ENCODE measurements at places on chromosomes 1 and 21.
A peak's percentile ranks its signal among the peaks of the same experiment; 100 is the strongest.

DNA sequence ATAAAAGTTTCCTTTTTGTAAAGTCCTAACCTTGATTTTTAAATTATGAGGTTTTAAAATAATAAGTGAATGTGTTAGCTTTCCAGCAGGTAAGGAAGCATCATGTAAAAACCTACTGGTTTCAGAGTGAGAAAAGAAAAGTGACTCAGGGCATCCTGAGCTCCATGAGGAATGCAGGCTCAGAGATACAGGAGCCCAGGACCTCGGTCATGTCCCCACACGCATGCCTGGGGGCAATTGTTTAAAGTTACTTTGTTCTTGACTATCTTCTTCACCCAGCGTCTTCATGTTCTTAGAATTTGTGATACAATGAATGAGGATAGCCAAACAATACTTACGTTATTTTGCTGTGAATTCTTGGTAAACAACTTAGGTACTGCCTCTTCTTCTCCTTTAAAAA, 117.4 kb upstream of the PLPPR5 start:
- no peak for DNase-seq

- no peak for DNase-seq
These were observed 17.2 kb upstream of the C8A start for GRCh38 chr1:56837244-56837939.

DNA sequence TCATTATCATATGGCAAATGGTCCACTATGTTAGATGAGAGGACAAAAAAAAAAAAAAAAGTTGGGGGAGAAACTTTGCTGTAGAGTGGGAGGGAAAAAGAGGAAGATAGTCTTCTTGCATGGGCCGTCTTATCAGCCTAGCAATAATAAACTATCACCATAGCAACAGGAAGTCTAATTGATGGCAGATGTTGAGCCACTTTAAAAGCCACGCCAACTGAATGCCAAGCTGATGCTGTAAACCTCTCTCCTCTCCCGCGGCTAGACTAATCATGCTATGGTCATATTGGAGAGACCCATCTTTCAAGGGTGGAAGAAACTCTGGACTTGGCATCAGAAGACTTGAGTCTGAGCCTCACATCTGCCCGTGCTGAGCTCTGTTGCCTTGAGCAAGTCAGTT, 122.2 kb upstream of the HOOK1 start:
- DNase-seq = no peak

DNA sequence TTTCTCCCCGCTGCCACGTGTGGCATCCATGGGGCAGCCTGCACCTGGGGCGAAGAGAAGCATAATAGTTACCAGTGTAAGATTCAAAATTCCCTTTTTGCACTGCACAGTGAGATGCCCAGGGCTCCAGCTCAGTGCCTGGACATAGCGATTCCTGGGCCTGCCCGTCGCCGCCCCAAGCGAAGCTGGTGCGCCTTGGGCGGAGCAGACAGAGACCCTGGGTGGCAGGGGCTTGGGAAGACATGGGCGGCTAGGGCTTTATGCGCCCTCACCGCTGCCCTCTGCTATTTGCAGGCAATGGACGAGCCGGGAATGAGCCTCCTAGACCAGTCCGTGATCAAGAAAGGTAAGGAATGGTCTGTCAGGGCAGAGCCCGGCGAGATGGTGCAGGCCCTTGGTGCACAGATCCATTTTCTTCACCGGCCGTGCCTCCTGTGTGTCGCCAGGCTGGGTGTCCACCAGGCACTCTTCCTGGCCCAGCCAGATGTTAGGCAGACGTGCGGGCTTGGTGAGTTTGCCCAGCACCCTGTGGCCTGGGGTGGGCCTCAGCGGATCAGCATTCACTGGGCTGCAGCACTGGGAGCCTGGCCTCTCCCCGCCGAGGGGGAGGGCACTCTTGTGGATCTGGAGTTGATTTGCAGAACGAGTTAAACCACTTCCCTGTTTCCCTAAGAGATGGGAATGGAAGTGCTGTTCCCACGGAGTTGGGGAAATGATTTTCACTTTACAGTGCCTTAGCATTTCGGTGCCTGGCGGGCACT, 1.7 kb downstream of the TFAP2E start:
- no peak for DNase-seq

DNA sequence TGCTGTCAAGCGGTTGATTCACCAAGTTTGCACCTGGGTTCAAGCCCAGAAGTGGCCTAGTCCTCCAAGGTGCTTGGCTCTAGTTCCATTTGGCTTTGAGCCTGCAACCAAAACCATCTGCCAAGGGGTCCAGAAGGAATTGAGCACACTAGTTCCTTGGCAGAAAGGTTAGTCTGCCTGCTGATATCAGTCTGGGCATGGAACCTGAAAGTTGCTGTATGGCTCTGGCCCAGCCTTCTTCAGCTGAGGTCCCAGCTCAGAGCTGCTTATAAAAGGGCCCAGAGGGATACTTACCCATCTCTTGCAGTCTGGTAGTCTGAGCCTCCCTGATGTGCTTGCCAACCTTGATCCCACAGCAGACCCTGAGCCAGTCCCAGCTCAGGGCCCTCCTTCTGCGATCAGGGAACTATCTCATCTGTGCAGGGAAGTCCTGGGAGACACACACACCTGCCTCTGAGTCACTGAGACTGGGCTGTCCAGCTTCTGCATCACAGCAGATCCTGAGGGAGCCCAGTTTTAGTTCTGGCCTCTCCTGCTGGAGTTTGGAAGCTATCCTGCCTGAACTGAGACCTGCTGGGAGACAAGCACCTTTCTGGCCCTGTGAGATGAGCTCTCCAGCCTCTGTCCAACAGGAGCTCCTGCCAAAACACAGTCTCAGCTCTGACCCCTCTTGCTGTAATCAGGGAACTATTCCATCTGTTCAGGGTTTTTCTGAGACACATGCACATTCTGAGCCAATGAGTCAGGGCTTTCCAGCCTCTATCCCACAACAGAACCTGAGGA, 75.8 kb downstream of the CTH start:
- no peak for DNase-seq

DNA sequence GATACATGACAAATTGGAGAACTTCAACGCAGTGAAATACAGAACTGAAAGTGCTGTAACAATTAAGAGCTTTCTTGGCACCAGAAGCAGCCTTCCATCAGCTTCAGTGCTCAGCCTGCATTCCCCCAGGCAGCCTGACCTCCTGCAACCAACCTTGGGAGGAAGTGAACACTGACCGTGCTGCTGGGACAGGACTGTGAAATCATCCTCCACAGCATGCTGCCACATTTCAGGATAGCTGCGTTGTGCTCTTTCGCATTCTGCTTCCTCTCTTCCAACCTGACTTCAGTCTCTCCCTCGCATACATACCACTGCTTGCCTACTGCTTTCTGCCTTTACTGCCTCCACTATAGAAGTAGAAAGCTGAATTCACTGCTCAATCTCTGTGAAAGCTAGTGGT, 388.6 kb downstream of the RWDD3 start:
- DNase-seq = no peak

GRCh38 chr1:239951511-239952140, 140.1 kb upstream of the FMN2 start:
- DNase-seq = peak; percentile 46

- DNase-seq = no peak
These were observed 12.2 kb downstream of the DSTYK start for GRCh38 chr1:205199090-205199930.

- DNase-seq = no peak
These were observed 538 bp downstream of the GBP2 start for GRCh38 chr1:89125240-89125912.

DNA sequence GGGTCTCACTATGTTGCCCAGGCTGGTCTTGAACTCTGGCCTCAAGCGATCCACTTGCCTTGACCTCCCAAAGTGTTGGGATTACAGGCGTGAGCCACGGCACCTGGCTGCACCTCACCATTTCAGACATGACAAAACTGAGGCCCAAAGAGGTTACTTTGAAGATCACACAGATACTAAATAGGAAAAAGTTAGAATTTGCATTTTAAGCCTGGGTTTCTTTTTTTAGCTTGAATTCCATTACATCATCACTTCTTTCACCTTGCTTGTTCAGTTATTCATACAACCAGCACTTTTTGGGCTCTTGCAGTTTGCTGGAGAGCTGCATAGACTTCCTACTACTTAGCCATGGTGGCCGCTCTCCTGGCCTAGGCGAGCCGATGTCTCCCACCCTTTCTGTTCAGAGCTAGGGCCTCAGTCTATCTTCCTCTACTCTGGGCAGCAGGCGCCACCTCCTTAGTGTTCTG, 16.3 kb upstream of the CD2 start:
- peak; percentile 43 for DNase-seq

- peak; percentile 37 for DNase-seq
These were observed 21.3 kb downstream of the GPSM2 start for GRCh38 chr1:108897865-108898720.

- peak; percentile 85 for DNase-seq
These were observed 161.1 kb upstream of the COL6A1 start for GRCh38 chr21:45820171-45821091.

GRCh38 chr1:30899577-30900389, 8.8 kb downstream of the SDC3 start:
- DNase-seq = no peak

DNA sequence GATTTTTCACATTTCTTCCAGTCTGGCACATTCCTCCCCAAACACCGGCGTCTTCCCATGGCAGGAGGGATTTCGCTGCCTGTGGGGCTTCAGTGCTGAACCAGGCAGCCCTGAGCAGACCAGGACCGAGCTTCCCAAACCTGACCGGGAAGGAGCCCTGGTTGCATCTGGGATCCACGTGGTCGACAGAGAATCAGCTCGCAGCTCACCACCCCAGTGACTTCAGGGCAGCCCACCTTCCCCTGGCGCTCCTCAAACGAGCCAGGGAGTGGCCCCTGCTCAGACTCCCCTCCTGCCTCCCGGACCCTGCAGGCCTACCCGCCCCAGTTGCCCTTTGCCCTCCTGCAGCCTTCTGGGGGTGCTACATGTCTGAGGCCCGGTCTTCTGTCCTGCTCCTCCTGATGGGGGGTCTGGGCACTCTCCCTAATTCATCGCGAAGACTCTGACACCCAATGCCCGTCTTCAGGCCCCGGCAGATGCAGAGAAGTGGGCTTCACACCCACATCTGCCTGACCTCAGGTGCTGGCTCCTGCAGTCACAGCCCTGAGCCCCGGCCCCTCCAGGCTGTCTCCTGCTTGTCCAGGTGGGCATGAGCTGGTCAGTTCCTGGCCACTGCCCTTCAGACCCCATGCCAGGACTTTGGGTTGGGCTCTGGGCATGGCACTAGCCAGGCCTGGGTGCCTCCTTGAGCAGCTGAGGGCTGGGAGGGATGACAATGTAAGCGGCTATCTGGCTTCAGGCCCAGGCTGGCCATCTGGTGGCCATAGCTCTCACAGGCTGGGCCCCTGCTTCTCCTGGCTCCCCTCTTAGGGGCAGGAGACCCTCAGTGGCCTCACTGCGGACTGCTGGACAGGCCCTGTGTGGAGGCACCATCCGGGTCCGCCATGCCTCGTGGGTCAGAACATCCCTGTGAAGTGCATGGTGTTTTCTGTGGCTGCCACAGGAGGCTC, 26.1 kb upstream of the PRSS38 start:
- DNase-seq = no peak

DNA sequence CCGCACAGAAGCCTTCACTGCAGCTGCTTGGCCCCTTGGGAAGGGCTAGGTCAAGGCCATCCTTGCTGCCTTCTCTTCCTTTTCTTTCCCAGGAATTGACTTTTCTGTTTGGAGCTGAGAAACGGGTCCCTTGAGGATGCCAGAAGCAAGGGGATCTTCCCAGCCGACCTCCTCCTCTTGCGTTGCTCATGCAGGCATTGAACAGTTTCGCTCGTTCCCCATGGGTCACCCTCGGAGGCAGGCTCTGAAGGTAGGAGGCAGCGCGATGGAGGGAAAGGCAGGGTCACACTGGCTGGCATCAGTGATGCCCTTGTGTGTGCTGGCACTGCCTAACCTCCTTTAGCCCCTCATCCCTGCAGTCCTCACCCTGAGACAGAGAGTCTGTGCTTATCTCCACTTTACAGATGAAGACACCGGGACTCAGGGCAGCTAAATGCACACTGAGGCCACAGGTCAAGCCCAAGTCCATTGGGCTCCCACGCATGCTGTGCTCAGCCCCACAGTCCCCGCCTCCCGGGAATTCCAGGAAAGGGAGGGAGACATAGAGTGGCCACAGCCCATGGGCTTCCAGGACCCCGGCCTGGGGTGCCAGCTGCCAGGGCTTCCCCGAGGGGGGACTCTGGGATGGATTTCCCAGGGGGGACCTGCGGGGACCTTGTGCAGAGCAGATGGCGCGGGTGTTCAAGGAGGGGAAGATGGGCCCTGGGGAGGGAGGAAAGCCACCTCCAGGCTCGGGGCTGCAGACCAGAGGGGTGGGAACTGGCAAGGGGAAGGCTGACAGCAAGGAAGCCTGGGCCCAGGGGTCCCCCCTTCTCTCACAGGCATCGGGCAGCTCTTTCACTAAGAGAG, 90.2 kb downstream of the SPSB1 start:
- DNase-seq = no peak

- no peak for DNase-seq
These were observed 119.7 kb downstream of the ZNF281 start for GRCh38 chr1:200290010-200290685.

DNA sequence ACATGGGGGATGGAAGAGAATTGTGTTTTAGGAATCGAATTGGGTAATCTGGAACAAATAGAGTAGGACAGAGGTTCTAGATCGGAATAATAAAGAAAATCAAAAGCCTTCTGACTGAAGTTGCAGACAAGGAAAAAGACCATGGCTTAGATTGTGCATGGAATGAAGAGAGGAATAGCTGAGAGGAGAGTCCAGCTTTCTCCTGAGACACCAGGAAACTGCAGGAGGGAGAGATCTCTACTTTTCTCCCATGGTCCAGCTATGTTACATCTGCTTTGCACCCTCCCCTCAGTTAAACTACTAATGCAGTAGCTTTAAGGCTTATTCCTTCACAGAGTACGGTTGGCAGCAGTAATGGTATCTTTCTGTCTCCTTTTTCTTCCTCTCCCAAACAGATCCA, 13.4 kb downstream of the SLAMF7 start:
- DNase-seq = no peak

- no peak for DNase-seq
These were observed 3.2 kb upstream of the TMEM63A start for GRCh38 chr1:225885336-225885735.

DNA sequence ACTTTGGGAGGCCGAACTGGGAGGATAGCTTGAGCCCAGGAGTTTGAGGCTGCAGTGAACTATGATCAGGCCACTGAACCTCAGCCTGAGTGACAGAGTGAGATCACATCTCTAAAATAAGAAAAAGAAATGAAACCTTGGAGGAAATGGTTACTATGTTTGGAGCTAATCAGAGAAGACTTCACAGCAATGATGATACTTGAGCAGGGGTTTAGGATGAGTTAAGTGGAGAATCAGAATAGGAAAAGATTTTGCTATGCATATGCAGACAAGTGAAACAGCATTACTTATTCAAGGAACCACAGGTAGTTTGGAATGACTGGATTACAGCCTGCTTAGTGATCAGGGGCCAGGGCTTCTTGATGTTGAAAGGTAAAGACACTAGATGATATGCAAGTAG, 1.3 kb upstream of the CD5L start:
- DNase-seq = no peak

- DNase-seq = peak; percentile 10
These were observed 535 bp upstream of the DISC1 start for GRCh38 chr1:231625975-231626534.

- DNase-seq = no peak
These were observed 81.1 kb downstream of the LHX4 start for GRCh38 chr1:180311011-180311730.

Data from CD4-positive, alpha-beta T cell treated with Interleukin-6 for 4 hours (primary cell).